Progenitor cell of endocrine pancreas (in vitro differentiated cells): ENCODE measurements at places on chromosomes 7 and 10. TPM values are rescaled to one million over a fixed set of nuclear protein-coding genes. Genes with fewer than 3 reads are reported as not detected.

TSPAN13 gene
- total RNA-seq = 112 and 116 TPM in 2 replicates

- no peak overlapping the region for H3K4me3 ChIP-seq
- H3K4me1 ChIP-seq = peaks cover 6% of the 10 kb centered on the region
- no peak for DNase-seq
- H3K36me3 ChIP-seq = no peaks in the 10 kb centered on the region
- H3K27ac ChIP-seq = no peak overlapping the region
These were observed 136.5 kb upstream of the ADARB2 start for GRCh38 chr10:1873661-1874315.

GRCh38 chr10:104472505-104472904 lies 118.9 kb downstream of the CFAP58 start:
- no peak overlapping the region for H3K4me3 ChIP-seq
- peaks cover 3% of the 10 kb centered on the region for H3K4me1 ChIP-seq
- no peaks in the 10 kb centered on the region for H3K36me3 ChIP-seq
- peaks cover 8% of the 10 kb centered on the region for H3K27me3 ChIP-seq

- H3K4me1 ChIP-seq = no peaks in the 10 kb centered on the region
- no peaks in the 10 kb centered on the region for H3K27me3 ChIP-seq
- peaks cover 20% of the 10 kb centered on the region for H3K36me3 ChIP-seq
These were observed 93.2 kb downstream of the LANCL2 start for GRCh38 chr7:55458351-55458750.

DNA sequence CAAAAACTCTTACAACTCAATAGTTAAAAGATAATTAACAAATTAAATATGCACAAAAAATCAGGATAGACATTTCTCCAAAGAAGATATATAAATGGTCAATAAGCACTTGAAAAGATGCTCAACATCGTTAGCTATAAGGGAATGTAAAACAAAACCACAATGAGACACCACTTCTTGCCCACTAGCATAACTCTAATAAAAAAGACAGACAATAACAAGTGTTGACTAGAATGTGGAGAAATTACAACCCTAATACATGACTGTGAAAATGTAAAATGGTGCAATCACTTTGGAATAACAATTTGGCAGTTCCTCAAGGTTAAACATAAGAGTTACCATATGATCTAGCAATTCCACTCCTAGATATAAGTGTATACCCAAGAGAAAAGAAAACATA lies 74.3 kb upstream of the PCGF5 start:
- no peak for DNase-seq
- H3K4me3 ChIP-seq = no peak overlapping the region
- H3K27ac ChIP-seq = no peak overlapping the region
- no peaks in the 10 kb centered on the region for H3K36me3 ChIP-seq

- no peak for DNase-seq
- H3K27ac ChIP-seq = no peak overlapping the region
- no peaks in the 10 kb centered on the region for H3K4me1 ChIP-seq
- no peak overlapping the region for H3K4me3 ChIP-seq
- peaks cover 8% of the 10 kb centered on the region for H3K27me3 ChIP-seq
- no peaks in the 10 kb centered on the region for H3K36me3 ChIP-seq
These were observed 355.3 kb downstream of the TCERG1L start for GRCh38 chr10:130956251-130956650.

DNA sequence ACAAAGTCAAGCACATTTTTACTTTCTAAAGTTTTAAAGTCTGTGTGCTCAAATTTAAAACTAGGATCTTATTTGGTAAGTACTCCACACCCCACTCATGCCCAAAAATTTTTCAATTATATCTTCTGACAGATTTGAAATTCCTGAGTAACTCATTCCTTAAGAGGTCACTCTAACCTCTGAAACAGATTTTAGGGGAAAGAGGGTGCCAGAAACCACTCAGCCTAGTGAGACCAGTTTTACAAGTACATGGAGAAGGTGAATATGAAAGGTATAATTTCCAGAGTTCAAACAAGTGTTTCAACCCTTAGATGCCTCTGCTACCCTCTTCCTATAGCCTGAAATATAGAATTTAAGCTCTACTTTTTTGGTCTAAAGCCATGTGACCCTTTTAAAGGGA lies 79.2 kb downstream of the C7orf25 start:
- no peaks in the 10 kb centered on the region for H3K36me3 ChIP-seq
- no peaks in the 10 kb centered on the region for H3K4me1 ChIP-seq
- H3K4me3 ChIP-seq = no peak overlapping the region
- no peak overlapping the region for H3K27ac ChIP-seq
- DNase-seq = no peak
- peaks cover 26% of the 10 kb centered on the region for H3K27me3 ChIP-seq
